AG04450 (cell line): ENCODE measurements at places on chromosomes 1 and 21.

DNA sequence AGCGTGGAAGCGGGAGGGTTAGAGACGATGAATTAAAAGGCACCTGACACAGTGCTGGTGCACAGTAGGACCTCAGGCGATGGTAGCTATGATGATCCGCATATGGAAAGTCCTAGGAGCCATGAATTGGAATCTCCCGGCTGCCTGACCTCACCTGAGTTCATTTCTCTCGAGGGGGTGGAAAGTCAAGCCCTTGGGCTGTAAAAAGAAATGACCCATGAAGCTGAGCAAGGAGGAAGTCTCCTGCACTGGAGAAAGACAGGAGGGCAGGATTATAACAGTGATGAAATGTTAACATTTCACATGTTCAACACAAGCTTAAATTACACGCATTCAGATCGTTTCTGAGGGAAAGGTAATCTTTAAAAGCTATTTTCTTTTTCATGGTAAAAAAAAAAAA, 481.2 kb downstream of the MATN1 start:
- DNase-seq = no peak

GRCh38 chr1:203480525-203481084, 5.0 kb downstream of the PRELP start:
- DNase-seq = peak; percentile 84

DNA sequence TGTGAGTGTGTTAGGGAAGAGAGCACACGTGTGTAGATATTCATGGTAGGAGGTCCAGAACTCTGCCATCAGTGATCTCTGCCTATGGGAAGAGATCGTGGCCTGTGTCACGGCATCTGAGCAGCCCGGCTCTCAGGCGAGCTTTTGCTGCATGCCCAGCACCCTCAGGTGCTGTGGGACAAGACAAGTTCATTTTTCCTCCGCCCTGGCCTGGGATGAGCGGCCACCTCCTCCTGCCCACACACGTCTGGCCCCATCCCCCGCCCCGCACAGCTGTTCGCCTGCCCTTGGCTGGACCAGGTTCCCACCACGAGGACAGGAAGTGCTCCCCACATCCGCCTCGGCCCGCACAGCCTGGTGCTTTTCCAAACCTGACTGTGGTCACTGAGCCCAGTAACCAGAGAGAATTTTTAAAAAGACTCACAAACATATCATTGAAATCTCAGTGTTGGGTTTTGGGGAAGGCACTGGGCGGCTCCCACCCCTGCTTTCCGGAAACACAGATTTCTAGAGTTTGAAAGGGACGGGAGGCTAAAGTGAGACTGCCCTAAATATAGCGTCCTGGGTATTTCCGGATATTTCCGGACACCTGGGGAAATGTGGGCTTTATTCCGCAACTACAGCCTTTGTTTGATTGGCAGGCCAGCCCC, 18.0 kb downstream of the BMP8A start:
- DNase-seq = no peak

- no peak for DNase-seq
These were observed 25.2 kb downstream of the COL6A1 start for GRCh38 chr21:46006547-46007491.

- no peak for DNase-seq
These were observed 3.7 kb downstream of the CSTB start for GRCh38 chr21:43772425-43772821.

- DNase-seq = no peak
These were observed 29.6 kb upstream of the DIPK1A start for GRCh38 chr1:92990828-92991227.

- DNase-seq = no peak
These were observed 60.6 kb upstream of the AKT3 start for GRCh38 chr1:243910607-243911006.

DNA sequence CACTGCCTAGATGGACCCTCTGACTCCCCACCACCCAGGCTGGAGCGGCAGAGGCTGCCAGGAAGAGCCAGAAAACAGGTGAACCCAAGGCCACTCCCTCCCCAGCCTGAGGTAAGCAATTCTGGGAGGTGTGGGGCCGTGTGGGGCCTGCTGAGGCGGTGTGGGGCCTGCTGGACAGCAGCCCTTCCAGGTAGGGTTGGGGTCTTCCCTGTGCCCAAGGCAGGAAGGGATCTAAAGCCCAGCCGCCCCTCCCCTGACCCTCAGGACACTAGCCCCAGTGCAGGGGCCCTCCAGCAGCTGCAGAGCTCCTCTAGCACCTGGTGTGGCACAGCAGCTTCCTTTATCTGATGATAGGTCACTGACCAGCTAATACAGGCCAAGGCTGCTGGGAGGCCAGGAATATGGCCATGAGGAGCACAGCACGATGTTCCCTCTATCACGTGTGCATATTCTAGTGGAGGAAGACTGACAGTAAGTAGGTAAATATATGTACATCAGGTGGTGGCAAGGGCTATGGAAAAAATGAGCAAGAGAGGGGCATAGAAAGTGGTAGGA, 86.9 kb downstream of the IER5 start:
- DNase-seq = no peak

GRCh38 chr1:199937661-199938060, 89.8 kb upstream of the NR5A2 start:
- DNase-seq = no peak

GRCh38 chr1:35605071-35605866, 32.2 kb downstream of the TFAP2E start:
- DNase-seq = no peak

- no peak for DNase-seq
These were observed 154.0 kb downstream of the RHOU start for GRCh38 chr1:228889289-228889688.

GRCh38 chr1:155794605-155795245, 62.3 kb downstream of the GON4L start:
- peak; percentile 34 for DNase-seq

GRCh38 chr1:218304281-218305039, 19.4 kb downstream of the RRP15 start:
- no peak for DNase-seq

GRCh38 chr1:101153692-101154091, 83.1 kb upstream of the S1PR1 start:
- no peak for DNase-seq

GRCh38 chr1:115592264-115592663, 49.5 kb upstream of the VANGL1 start:
- DNase-seq = no peak

- DNase-seq = no peak
These were observed 273.5 kb downstream of the GPR52 start for GRCh38 chr1:174721246-174721645.

- no peak for DNase-seq
These were observed 67.5 kb downstream of the TMEM53 start for GRCh38 chr1:44606701-44607281.

- DNase-seq = no peak
These were observed 188.5 kb downstream of the TGFBR3 start for GRCh38 chr1:91697416-91697815.

DNA sequence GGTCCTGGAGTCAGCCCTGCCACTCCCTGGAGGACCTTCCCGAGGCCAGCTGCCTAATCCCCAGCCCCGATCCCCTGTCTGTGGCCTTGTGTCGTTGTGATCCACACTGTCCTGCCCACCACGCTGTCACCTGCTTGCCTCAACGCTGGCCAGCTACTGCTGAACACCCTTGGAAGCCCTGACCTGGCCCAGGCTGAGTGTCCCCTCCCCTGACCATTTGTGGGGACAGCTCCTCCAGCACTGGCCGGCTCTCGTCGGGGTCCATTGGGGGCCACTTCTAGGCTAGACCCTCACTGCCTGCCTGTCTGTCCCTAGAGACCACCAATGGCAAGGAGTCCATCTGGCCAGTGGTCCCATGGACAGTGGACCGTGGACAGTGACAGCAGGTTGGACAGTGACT, 12.0 kb upstream of the UMODL1 start:
- DNase-seq = no peak

DNA sequence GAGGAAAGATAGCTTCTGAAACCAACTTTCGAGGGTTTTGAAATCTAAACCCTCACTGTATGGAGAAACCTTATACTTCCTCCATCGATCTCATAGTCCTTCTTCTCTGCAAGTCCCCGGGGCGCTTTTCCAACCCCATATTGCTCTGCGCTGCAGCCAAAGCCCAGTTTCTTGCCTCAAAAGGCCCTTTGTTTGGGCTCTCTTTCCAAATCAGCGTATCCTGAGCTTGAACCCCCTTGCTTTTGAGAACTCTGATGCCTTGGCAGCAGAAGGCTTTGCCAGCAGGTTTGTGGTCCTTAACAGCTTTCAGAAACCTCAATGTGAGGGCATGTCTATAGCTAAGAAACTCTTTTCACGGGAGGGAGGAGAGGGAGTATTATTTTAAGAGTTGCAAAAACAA, 21.6 kb downstream of the PLPP3 start:
- no peak for DNase-seq

- DNase-seq = no peak
These were observed 15.7 kb downstream of the TTC34 start for GRCh38 chr1:2785631-2786328.

GRCh38 chr1:112548547-112548946, 39.8 kb downstream of the WNT2B start:
- no peak for DNase-seq

DNA sequence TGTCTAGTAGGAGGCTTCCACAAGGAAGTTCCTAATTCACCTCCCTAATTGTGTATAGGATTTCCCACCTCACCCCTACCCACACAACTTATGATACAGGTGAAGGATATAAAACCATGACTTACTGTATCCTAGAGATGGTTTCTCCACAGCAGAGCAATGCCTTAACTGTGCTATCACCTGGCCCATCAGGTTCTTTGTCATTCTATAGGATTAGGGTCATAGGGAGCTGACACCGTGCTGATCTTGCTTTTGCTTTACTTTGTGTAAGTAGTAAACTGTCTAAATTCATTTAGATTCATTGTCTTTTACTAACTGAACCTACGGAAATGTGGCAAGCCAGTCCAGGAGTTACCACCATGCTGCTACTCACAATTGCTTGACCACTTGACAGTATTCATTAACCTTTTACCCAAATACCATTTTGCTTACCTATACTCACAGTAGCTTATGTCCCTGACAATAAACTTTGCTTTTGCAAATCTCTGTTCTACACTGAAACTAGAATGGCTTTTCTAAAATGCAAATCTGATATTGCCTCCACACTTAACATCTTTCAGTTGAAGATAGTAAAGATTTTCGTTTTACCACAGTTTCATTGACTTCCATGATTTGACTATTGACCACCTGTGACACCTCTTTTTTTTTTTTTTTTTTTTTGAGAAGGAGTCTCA, 147.6 kb downstream of the IFI44 start:
- DNase-seq = no peak

DNA sequence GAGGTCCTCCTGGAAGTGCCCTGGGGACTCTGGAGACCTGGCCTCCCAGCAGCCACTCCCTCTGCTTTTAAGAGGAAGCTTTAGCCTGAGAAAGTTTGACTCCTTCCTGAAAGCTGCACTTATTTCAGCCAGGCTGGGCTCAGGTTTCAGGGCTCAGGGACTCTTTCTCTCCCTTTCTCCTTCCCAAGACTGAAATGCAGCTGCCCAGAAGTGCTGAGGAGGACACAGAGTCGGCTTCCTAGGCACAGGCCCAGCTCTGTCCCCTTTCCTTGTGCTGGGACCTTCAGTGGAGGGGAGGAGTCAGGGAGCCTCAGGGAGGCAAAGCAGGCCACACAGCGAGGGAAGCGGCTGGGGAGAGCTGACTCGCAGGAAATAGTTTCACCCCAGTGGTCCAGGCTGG, 137.3 kb downstream of the NAV1 start:
- no peak for DNase-seq

DNA sequence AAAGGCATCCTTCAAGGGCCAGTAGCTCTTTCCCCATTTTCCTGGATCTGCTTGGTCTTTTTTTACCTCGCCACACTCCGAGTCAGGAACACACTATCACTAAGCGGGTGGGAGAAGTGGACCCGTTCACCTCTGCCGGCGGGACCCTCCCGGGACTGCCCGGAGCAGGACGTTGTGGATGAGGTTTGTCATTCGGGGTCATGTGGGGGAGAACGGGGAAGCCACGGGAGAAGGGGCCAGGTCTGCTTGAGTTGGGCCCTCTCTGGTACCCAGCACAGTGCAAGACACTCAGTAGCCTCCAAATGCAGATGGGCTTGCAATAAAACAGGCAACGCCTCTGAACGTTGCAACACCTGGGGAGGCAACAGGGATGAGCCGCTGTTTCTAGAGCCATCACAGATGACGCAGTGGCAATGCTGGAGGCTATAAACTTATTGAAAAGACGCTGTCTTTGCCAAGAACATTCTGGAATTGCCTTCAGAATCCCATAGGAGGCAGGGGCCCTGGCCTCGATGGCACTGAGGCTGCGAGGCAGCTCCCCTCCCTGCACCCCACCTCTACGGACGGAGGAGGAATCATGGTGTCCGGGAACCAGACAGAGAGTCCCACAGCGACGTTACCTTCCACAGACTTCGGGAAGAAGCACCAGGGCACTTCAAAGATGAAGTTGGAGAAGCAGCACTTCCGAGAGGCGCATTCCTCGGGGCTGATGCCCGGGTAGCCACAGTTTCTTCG, 3.8 kb downstream of the TFF2 start:
- no peak for DNase-seq

DNA sequence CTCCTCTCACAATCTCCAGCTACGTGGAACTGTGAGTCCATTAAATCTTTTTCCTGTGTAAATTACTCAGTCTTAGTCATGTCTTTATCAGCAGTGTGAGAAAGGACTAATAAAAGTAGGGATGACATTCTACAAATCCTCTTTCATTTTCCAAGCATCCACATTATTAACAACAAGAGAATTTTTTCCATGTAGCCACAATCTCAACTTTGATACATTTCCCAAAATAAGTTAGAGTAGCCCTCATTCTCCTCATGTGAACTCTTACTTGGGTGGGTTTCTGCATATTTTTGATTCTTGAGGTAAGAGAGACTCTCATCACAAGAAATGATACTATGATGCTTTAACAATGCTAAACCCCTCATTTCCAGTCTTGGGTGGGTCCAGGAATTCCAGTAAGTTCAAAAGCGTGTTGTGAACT, 52.8 kb downstream of the TNFSF18 start:
- DNase-seq = no peak

DNA sequence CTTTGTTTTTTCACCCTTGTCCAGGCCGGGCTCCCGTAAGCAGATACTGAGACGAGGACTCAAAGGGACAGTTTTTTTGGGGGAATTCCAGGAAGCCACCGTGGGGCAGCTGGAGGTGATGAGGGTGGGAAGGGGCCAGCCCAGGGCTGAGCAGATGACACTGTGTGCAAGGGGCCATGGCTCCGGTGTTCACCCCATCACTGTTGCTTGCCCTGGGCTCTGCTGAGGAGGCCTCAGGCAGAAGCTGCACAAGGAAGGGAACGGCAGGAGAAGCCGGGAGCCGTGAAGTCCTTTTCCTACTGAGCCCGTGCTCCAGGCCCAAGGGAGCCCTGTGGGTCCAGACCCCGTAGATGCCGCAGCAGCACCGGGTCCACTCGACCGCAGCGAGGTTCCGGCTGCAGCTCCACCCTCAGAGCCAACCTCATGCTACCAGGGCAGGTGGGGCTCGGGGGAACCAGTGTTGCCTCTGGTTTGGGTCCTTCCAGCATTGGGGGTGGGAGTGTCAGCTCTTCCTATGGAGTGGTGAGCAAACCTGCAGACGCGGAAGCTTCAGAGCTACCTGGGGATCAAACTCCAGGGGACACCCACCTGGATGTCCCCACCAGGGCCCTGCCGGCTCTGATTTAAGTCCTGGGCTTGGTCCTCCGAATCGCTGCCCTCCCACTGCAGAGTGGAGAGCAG, 4.3 kb upstream of the CALML6 start:
- no peak for DNase-seq

GRCh38 chr1:7783178-7783711, 846 bp upstream of the PER3 start:
- DNase-seq = no peak
